Lung microvascular endothelial cell (primary cell): ENCODE measurements at places on chromosomes 13 and 19.
A peak's percentile ranks its signal among the peaks of the same experiment; 100 is the strongest.

- DNase-seq, result no peak
Measured at GRCh38 chr13:23889615-23890607, 711 bp upstream of the MIPEP start.

DNA sequence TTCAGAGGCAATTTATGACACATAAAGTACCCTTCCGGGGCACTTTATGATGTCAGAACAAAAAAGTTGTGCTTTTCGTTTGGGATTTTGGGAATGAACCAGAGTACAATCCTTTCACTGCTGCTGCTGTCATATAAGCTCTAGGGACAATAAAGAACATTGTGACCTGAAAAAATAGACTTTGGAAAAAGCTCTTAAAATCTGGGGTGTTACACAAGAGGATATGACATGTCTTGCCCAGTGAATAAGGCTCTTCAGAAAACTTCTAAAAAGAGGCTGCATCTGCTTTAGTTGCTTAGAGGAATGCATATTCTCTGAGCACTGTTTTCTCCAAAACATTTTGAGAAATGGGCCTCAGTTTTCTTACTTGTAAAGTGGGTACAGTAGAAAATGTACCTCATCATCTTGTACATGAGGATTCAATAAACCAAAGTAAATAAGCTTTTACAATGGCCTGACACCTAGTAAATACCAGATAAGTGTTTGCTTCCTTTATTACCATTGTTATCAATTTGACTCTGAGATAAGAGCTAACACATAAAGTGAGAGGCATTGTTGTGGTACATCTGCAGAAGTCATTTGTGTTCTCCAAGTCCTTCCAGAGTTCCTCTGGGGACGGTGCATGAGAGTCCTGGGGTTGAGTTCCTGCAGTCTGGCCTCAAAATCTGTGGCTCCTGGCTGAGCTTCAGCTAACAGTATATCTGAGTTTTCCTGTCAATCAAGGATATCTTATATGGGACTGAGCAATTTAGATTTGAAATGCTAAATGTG is 67.4 kb upstream of the EDNRB start:
- no peak for DNase-seq

- peak; percentile 92 for DNase-seq
Measured at GRCh38 chr19:3580156-3580934, 4.9 kb upstream of the GIPC3 start.

GRCh38 chr19:29040951-29041350 is 172.0 kb downstream of the UQCRFS1 start:
- DNase-seq, result no peak

GRCh38 chr19:16449330-16449961 is 22.3 kb downstream of the EPS15L1 start:
- no peak for DNase-seq

GRCh38 chr19:35937345-35938281 is 1.4 kb downstream of the LRFN3 start:
- DNase-seq, result no peak

DNA sequence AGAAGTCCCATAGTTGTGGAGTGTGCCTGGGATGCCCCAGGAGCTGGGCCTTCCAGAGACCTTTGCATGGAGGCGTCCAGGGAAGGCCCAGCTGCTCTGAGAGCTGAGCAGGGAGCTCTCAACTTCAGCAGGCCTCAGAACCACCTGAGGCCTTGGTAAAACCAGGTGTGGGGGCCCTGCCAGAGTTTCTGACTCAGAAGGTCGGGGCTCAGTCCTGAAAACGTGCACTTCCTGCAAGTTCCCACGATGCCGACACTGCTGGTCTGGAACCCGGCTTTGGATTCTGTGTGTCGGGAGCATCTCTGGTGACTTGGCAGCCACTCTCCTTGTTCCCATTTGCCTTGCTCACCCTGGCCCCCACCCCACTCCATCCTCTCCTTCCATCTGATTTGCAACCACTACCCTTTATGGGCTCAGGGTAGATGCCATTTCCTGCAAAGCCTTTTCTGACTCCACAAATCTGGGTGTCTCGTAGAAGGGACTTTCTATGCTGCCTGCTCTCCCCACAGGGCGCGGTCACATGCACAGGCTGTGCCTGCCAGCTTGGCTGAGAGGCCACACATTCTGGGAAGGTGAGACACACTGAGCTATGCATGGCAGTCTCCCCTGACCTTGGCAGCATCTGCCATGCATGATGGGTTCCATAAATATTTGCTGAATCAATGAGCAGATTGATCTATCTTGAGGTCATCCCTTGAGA is 244.7 kb downstream of the COL4A1 start:
- no peak for DNase-seq

DNA sequence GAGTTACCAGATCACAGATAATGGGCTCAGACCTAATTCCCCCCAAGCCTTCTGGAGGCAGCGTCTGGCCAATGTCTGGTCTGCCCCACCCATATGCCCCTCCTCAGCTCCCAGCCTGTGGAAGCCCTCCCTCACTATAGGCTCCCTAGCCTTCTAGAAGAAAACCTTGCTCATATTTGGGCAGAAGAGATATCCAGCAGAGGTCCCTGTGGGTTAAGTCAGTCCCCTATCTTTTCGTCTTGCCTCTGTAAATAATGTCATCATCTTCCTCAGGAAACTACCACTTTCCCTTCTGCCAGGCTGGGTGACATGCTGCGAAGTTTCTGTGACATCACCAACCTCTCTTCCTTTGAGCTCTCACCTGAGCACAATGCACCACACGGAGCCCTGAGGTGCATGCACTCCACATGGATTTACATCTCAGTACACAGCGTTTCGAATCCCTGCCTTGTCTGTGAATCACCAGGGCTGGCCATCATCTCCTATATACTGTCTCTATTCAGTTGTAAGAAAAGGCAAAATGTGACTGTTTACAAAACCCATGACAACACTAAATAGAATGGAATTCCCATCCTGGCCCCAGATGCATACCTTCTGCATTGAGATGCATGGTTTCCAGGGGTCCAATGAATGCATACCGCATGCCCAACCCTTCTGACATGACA is 112.8 kb downstream of the CRYL1 start:
- DNase-seq, result no peak
